ENCODE measurements at places on chromosomes 2 and 18.

GRCh38 chr2:124959581-124959980, 934.5 kb downstream of the CNTNAP5 start:
- no peak for DNase-seq

- no peak for DNase-seq
These were observed 227.7 kb downstream of the RPIA start for GRCh38 chr2:88919087-88919738.

DNA sequence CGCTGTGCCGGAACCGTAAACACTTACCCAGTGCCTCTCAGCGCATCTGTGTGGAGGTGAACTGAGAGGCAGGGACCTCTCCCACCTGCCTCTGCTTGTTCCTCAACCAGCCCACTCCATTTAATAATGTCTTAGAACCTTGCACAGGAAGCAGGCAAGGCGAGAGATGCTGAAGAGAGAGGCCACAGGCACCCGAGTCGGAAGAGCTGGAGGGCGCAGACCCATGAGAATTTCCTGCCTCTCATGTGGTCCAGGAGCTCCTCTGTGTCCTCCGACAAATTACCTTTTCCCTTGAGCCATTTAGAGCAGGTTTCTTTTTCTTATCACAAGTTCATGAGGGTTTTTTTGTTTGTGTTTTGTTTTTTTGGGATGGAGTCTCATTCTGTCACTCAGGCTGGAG, 4.9 kb upstream of the RFX8 start:
- DNase-seq = no peak

GRCh38 chr18:2027016-2027415, 544.3 kb downstream of the METTL4 start:
- no peak for DNase-seq

- DNase-seq = no peak
These were observed 196.3 kb upstream of the TANK start for GRCh38 chr2:160963957-160964356.

- no peak for DNase-seq
These were observed 86.6 kb downstream of the TMEM182 start for GRCh38 chr2:102848366-102848839.

DNA sequence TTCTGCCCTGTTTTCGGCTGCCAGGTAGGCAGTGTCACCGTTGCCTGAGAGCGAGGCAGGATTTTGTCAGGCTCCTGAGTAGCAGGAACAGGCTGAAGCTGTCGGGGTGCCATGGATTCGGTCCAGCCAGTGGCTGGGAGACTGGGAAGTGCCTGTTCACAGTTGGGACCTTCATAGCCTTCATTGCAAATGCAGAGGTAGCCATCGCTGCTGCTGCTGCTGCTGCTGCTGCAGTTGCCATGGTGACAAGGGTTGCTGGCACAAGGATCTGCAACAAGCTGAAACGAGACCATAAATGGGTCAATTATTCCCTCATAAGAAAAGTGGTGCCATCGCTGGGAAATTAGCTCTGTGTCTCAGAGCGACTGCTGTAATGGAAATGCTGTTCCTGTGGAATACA, 122.7 kb downstream of the DNER start:
- DNase-seq = no peak
